ENCODE measurements at places on chromosomes 11 and 22.

- no peak for DNase-seq
Observed at GRCh38 chr11:70470127-70470526, 71.8 kb downstream of the CTTN start.

DNA sequence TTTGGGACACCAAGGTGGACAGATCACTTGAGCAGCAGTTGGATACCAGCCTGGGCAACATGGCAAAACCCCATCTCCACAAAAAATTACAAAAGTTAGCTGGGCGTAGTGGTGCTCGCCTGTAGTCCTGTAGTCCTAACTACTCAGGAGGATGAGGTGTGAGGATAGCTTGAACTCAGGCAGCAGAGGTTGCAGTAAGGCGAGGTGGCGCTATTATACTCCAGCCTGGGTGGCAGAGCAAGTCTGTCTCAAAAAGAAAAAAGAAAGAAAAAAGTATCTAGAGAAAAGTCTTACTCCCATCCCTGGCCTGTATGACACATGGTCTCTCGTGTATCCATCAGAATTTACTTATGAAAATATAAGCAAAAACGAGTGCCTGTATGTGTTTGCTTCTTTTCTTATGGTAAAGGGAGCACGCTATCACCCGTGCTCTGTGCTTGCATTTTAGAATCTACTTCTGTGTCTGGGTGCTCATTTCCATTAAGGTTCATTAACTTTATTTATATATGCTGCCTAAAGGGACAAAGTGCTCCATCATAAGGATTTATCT is 15.4 kb upstream of the CPT1A start:
- DNase-seq = no peak

DNA sequence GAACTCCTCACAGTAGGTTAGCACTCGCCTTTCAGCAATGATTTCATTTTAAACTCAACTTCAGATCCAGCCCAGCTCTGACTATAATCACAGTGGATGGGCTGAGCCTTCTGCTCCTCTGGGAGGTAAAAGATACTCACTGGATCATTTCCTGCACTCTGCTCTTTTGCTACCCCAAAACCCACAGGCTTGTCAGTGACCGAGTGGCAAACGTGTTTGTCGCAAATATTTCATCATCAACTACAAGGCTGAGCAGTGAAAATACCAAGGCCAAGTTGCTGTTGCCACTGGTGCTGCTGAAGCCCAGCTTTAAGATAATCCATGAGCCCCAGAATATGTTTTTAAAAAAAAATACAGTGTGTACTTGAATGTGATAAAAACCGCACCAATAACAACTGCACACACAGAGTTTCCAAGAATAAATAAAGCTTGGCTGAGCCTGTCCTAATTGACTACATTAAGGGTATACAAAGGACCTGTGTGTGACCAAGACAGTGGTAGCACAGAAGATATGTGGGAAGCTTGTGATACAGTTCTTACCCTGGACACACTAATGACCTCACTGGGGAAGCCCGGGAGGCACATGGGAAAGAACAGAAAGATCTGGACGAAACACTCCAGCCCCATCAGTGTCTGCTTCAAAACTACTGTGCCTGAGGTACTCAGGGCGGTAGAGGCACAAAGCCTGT is 41.3 kb downstream of the ABTB2 start:
- no peak for DNase-seq

DNA sequence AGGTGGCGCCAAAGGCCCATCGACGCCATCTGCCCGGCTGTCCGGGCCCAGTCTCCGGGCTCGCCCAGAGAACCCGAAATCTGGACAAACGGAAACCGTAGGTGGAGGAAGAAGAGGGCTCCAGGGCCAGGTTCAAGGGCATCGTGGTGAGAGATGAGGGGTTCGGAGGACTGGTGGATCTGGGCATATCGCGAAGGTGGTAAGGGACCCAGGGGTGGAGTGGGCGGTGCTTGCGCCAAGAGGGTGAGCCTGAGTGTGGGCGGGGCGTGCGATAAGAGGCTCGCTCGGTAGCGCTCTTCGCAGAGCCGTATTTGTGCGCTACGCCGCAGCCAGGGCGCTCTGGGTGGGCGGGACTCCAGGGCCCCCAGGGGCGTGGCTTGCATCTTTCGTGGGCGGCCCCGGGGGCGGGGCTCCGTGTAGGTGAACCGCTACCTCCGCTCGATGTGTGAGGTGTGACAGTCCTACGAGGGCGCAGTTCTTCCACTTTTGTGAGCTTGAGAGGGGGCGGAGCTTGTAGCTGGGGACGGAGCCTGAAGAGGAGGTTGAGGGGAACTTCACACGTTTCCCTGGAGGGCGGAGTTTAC is 4.8 kb downstream of the CD248 start:
- DNase-seq = peak; percentile 99

- no peak for DNase-seq
Observed at GRCh38 chr11:77517753-77518152, 43.9 kb upstream of the PAK1 start.

DNA sequence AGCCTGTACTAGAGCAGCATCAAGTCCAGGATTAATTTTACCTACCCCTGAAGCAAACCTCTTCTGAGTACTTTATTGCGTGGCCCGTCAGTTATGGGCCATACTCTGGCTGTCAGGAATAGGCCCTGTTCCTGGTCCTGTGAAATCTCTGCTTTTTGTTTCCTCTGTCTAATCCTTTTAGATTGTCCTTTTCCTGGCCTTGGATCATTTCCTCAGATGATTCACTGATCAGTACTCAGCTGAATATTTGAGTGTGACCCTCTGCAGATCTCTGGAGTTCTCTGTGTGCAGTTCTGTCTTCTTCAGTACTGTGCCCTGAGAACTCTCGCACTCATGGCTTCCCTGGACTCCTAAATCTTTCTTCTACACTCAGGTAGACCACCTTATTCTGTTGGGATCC is 123.5 kb downstream of the UVRAG start:
- DNase-seq = no peak
